ENCODE measurements at places on chromosomes 11 and 22. TPM values are rescaled to one million over a fixed set of nuclear protein-coding genes. Genes with fewer than 3 reads are reported as not detected.
A peak's percentile ranks its signal among the peaks of the same experiment; 100 is the strongest.

DNA sequence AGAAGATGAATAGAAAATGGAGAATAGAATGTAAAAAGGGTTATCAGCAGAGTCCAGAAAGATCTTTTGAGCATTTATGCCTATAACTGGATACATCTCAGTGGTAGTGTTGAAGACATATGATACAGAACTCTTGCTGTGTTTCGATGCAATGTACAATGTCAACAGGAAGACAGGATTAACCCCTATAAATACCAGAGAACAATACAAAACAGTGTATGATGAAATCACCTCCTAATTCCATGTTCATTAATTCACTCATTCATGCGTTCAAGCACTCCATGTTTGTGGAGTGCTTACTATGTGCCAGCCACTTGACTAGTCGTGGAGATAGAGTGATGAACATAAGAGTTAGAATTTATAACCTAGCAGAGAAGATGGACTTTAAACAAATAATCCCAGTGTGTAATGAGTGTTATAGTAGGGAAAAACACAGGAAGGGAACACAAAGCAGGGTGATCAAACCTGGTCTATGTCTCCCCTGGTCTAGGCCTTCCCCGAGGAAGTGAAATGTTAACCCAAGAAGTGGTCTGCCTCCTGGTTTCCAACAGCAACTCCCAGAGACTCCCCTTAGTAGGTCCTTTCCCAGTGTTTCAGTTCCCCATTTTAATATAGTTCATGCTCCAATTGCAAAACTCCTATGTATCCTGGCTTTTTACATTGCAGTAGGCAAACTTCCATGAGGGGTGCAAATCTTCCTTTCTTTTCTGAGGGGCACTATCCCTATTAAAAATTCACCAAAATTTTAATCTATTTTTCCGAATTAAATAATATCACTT is 9.1 kb upstream of the SESN3 start:
- no peak for DNase-seq

- DNase-seq = no peak
Observed at GRCh38 chr22:24390576-24390975, 36.8 kb upstream of the ADORA2A start.

DNA sequence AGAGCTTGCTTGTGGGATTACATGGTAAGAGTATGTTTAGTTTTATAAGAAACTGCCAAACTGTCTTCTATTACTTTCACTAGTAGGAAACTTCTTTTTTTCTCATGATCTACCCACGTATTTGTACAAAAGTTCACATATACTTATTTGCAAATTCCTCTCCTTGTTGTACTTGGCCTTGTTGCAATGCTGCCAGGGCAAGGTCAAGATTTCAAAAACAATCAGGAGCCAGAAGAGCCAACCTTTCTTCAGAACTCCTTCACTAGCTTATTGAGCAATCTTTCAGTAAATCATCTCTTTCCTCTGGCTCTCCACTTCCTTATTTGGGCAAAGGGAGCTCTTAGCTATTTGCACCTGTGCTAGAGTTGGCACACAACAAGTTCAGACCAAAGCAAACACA is 9.7 kb downstream of the SRSF8 start:
- DNase-seq = no peak

TMEM191C gene
- total RNA-seq = 2.4 TPM

RIN1 gene
- total RNA-seq = 0.82 TPM

CTSF gene
- total RNA-seq = 34.6 TPM

GRCh38 chr22:43862074-43862881 is at the start of gene SULT4A1:
TSS of gene SULT4A1 (minus strand) at chr22:43862513. CDS start at chr22:43862382, 131 bp downstream.
- DNase-seq = peak; percentile 78

GRCh38 chr11:57290288-57290687 is 34.5 kb downstream of the TNKS1BP1 start:
- DNase-seq = no peak

DNA sequence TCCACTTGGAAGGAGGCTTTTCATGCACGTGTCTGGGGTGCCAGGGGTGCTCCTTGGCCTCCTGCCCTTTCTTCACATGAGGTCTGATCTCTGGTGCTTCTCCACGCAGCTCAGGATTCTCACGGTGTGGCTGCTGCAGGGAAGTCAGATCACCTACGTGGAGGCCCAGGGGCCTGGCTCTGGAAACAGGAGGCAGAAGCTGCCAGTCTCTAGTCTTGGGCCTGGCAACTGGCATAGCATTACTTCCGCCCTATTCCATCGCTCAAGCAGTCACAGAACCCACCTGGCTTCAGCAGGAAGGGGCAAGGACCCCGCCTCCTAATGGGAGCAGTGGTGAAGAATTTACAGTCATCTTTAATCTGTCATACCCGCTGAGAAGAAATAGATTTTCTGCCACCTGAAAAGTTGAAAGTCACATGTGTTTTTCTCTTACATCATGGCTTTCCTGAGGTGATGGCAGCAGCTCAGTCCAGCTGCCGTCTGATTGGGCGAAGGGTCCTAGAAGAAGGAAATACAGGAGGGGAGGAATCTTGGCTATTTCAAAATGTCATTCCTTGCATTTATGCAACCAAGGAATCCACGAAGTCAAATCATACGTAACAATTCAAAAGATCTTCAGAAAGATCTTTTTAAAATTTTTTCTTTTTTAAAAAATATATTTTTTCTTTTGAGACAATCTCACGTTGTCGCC is 50.1 kb upstream of the DKK3 start:
- DNase-seq = no peak

DNA sequence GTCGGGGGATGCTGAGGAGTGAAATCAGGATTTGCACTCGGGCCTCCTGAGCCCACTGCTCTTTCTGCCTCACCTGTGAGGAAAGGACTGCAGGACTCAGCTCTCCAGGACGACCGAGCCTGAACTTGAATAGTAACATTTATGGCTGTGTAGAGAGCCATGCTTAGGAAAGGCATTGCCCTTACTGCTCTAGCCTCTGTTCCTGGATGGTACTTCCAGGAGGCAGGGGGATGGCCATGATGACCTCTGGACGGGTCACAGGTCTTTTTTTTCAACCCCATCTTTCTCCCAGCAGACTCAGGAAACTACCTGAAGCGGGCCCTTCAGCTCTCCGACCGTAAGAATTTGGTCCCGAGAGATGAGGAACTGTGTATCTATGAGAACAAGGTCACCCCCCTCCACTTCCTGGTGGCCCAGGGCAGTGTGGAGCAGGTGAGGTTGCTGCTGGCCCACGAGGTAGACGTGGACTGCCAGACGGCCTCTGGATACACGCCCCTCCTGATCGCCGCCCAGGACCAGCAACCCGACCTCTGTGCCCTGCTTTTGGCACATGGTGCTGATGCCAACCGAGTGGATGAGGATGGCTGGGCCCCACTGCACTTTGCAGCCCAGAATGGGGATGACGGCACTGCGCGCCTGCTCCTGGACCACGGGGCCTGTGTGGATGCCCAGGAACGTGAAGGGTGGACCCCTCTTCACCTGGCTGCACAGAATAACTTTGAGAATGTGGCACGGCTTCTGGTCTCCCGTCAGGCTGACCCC is 11.3 kb downstream of the ANKK1 start:
- no peak for DNase-seq

GRCh38 chr11:83449338-83449913 is 163.3 kb upstream of the CCDC90B start:
- DNase-seq = no peak

DNA sequence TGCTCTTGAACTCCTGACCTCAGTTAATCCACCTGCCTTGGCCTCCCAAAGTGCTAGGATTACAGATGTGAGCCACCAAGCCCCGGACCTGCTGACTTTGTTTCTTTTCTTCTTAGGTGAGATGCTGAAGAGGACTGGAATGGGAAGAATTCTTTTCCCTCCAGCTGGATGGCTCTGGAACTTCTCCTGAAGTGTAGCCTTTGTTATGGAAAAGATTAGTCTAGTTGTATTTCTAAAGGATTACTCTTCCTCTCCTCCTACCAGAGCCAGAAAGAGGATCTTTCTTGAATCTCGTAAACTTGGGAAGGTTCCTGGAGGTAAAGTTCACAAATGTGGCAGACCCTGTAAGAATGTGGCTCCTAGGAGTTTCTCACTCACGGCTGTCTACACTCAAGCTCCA is 95.4 kb upstream of the LARGE1 start:
- DNase-seq = no peak

DNA sequence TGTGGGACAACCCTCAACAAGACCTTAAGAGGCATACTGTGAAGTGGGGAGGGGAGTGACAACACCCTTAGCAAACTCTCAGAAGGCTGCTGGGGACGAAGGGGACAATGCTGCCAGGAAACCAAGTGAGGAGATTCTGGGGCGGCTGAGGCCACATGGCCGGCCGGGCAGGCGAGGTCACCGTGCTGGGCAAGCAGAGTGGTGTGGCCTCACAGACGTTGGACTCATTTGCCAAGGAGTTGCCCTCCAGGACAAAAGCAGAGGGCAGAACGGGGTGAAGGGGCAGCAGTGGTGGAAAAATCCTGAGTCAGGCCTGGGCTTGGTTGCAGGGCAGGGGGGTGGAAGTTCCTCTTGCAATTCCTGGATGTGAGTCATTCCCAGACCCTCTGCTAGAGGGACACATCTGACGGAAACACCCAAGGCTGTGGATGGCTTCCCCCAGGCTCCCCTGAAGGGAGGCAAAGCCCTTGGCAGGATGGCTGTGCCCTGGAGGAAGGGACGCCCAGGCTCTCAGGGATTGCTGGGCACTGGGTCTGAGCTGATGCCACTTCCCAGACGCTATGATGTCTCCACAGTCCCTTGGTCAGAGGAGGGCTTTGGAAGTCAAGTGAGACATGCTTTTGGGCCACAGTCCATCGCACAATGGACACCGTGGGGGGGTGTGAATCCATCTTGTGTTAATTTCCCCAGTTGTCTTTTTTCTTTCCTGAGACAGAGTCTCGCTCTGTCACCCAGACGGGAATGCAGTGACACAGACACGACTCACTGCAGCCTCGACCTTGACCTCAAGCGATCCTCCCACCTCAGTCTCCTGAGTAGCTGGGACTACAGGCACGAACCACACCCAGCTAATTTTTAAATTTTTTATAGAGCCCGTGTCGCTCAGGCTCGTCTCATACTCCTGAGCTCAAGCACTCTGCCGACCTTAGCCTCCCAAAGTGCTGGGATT is 16.2 kb upstream of the SHANK3 start:
- no peak for DNase-seq

PHRF1 gene
- total RNA-seq = 30.6 TPM

- DNase-seq = no peak
Observed at GRCh38 chr11:65424205-65425104, 1.9 kb downstream of the NEAT1 start.

- DNase-seq = no peak
Observed at GRCh38 chr11:12318791-12319438, 58.5 kb upstream of the PARVA start.

- DNase-seq = no peak
Observed at GRCh38 chr11:119832202-119832935, 103.4 kb upstream of the NECTIN1 start.

SHANK3 gene
- total RNA-seq = 4.1 TPM

DNA sequence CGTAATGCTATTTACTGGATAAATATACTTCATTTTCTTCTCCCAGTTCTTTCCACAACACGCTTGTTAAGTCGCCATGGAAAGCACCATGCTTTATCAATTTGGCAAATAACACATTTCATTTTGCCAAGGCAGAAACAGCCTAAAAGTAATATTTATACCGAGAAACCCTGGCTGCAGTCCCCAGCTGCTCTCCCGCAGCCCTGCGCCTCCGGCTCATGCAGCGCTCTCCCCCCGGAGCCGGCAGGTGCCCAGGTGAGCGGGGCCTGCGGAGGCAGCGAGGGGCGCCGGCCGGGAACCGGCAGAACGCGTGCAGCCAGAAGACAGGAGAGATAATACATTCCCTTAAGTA is 681 bp upstream of the ARHGEF12 start:
- DNase-seq = no peak

DNA sequence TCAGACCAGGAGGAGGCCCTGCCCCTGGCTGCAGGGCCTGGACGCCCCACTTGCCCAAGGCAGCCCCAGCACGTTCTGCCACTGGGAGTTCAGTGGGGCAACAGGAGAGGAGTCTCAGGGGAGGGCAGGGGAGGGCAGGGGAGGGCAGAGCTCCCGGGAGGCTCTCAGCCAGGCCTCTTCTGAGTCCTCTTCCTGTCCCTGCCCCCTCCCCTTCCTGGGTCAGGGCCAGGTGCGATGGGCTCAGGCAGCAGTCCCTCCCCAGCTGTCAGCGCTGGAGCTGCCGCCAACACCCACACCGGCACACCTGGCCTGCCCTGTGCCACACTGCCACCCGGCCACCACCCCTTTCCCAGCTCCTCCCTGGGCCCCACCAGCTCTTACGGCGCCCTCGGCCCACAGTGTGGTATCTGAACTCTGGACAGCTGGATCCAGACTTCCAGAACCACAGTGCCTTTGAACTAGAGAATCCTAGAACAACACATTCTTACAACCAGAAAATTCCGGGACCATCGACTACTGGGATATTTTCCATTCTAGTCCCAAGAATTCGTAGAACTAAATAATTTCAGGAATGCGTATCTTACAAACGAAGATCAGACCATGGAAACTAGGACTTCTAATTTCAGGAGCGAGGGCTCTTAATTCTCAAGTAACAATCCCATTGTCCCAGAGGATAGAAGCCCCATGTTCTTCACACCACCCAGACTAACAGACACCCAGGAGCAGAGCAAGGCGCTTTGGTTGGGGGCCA is 21.8 kb downstream of the RPL3 start:
- DNase-seq = no peak

DNA sequence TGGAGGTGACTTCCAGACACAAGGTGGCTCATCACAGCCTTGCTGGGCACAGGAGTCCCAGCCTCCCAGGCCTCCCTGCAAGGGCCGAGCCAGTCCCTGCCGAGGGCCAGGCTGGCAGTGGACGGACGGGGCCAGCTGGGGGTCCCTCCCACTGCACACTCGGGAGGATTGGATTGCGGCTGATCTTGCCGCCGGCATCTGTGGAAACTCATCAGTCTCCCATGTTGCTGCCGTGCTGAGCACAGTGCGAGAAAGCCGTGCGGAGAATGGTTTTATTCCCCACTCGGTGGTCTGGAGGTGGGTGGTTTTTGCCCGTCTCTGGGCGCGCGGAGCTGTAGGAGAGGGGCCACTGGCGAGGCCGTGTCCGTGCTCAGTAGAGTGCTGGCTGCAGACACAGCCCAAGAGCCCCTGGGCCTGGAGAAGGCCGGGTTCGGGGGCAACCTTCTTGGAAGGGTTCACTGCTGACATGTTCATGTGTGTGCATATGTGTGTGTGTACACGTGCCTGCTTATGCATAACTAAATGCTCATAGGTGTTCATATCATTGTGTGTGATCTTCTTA is 1246.4 kb downstream of the BRD1 start:
- no peak for DNase-seq

GRCh38 chr22:43502306-43502874 is 90.6 kb downstream of the MPPED1 start:
- DNase-seq = no peak

DNA sequence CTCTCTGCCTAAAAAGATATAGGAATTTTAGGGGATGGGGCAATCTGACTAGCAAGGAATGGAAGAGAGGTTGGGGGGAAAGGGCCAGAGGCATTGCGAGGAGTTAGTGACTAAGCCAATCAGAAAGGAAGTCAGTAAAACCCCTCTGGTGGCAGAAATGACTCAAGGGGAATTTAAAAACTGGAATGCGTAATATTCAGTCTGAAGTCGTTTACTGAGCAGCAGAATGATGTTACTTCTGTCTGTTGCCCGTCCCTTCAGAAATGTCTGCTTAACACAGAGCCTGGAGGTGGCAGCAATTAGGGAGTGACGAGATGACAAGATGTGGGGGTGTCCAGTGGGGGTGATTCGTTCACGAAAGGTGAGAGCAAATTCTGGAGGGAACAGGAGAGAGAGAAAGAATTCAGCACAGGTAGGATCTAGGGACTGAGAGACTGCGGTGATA is 107.7 kb upstream of the CLMP start:
- DNase-seq = no peak

GRCh38 chr11:12693479-12694182 is 19.4 kb downstream of the TEAD1 start:
- DNase-seq = no peak

ASRGL1 gene
- 33.4 TPM for total RNA-seq
